ENCODE measurements at places on chromosomes 13 and 19.

DNA sequence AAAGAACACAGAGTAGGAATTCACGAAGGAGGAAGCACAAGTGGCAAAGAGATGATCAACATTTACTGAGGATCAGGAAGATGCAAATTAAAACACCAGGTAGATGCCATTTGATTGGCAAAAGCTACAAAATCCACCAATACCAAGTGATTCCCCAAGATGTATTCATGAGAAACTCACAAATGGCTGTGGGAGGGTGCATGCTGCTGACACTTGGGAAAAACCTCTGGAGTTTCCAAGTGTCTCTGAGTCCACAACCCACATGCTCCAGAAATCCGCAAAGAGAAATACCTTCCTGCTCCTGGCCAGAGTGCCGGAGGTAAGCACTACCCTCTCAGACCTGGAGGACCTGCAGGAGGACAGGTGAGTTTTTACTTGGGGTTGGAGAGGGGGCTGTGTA lies 35.7 kb downstream of the ARRDC2 start:
- no peak for DNase-seq

DNA sequence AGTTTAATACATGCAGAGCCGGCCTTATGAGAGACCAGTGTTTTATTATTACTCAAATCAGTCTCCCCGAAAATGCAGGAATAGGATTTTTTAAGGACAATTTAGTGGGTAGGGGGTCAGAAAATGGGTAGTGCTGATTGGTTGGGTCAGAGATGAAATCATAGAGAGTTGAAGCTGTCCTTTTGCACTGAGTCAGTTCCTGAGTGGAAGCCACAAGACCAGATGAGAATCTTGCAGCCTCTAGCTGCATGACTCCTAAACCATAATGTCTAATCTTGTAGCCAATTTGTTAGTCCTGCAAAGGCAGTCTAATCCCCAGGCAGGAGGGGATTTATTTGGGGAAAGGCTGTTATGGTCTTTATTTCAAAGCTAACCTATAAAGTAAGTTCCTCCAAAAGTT lies 1163.9 kb downstream of the DIAPH3 start:
- DNase-seq, result no peak

DNA sequence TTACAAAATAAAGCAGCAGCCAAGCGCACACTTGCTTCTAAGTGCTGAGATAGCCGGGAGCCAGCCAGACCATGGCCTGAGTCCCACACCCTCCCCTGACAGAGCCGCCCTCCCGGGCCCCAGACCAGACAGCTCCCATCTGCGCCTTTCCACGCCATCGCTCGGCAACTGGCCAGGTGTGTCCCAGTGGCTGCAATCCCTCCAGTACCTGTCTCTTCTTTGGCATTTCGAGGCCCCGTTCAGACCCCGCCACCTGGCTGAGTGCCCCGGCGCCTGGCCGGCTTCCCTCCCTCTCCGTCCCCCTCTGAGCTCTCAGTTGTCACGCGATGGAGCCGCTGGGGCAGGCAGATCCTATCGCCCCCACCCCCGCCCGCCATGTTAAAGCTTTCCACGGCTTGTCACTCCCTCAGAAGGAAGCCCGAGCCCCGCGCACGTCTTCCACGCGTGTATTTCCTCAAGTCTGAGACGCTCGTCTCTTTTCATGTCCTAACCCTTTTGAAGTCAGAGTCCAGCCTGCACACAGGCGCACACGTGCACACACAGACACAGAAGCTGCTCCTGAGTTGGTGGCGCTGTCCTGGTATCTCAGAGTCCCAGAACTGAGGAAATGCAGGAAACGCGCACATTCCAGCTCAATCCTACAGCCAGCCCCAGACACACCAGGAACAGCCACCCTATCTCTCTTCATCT lies 7.9 kb downstream of the MLLT1 start:
- DNase-seq, result no peak

DNA sequence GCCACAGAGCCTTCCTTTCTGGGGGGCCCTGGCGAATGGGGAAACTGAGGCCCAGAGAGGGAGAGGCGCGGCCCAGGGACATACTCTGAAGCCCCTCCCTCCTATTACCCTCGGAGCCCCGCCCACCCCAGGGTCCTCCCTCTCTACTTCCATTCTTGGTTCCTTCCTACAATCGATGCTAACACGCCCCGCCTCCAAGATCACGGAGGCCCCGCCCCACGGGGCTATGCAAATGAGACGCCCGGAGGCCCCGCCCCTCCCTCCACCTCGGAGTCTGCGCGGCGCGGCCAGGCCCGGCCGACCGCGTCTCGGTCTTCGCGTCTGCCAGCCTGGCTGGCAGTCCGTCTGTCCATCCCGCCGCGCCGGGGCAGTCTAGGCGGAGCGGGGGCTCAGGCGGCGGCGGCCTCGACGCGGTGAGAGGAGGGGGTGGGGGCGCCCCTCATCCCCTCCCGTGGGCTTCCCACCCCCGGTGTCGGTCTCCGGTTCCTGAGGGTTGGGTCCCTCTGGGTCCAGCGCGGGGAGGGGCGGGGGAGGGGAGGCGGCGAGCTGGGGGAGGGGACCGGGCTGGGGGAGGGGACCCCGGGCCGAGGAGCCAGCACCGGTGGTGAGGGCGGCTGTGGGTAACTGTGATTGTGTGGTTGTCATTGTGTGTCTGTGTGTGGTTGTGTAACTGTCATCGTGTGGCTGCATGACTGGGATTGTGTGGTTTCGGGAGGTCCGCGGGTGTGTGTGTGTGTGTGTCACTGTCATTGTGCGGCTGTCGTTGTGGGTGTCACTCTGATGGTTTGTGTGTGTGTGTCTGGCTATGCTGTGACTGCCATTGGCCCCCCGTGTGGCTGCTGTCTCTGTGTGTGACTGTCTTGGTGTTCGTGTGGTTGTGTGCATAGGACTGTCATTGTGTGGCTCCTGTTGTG lies at the start of gene PLPPR2:
Gene PLPPR2, plus strand, starts transcription at position 273 of the 914 bp plus-strand sequence. CDS start 2,242 bp downstream, outside the sequence.
- DNase-seq, result peak; percentile 72

- no peak for DNase-seq
Observed at GRCh38 chr13:94061301-94061700, 418.2 kb downstream of the DCT start.

DNA sequence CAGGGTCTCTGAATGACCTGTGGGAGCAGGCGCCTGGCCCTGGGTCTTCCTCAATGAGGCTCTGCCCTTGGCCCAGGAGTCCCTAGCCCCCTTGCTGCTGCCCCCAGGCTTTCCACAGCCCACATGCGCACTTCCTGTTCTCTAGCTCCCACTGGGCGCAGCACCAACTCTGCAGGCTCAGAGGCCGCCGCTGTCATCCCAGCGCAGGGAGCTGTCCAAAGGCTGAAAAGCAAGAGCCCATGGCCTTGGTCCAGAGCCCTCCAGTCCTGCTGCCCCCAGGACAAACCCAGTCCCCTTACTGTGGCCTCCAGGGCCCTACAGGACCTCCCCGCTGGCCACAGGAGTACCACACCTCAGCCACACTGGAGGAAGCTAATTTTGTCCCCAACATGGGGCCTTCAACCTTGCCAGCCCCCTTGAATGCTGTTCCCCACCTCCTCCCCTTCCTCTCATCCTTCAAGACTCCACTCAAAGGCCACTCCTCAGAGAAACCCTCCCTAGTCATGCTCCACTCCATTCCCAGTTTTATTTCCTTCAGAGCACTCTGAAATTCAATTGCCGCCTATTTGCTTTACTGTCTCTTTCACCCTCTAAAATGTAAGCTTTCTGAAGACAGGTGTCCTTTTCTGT lies 8.0 kb upstream of the POU2F2 start:
- no peak for DNase-seq

- no peak for DNase-seq
Observed at GRCh38 chr13:60448907-60449510, 52.0 kb downstream of the TDRD3 start.

GRCh38 chr13:35917942-35918645 lies 213.1 kb downstream of the DCLK1 start:
- DNase-seq, result no peak

GRCh38 chr13:97366172-97366688 lies 67.7 kb upstream of the RAP2A start:
- DNase-seq, result no peak

DNA sequence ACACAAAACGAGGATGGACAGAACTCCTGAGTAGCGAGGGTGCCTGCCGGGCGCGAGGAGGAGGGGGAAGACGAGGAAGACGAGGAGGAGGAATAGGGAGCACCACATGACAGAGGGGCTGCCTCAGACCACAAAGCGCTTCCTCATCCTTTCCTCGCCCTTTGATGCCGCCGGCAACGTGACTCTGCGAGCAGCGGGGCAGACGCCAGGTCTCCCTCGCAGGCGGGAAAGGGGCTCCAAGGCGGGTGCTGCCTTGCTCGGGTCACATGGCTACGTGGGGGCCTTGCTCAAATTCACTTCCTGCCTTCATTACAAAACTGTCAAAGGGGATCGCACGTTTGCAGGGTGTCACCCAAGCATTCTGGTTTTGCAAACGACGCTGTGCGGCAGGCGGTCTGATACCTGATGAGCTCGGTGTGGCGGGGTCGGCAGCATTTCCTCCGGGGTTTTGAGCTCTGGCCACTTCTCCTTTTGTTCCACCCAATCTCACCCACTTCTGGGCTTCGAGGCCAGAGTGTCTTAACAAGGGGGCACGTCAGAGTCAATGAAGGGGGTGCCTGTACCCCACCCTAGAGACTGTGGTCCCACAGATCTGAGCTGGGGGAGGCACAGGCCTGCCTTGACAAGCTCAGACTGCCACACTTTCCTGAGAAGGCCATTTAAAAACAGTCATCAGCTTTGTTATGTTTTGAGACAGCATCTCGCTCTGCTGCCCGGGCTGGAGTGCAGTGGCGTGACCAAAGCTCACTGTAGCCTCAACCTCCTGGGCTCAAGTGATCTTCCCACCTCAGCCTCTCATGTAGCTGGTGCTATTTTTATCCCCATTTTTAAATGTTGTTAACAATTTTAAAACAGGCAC lies 14.9 kb downstream of the MAP2K2 start:
- peak; percentile 68 for DNase-seq

DNA sequence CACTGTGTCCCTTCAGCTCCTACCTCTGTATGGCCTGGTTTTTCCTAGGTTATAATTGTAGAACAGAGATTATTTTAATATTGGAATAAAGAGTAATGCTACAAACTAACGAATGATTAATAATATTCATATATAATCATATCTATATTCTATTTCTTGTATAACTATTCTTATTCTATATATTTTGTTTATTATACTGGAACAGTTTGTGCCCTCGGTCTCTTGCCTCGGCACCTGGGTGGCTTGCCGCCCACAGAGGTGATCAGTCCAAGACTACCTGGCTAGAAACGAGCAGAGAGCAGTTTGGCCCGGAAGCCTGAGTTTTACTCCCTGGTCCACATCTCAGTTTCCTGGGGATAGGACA lies 3.9 kb upstream of the SLC27A1 start:
- DNase-seq, result no peak

DNA sequence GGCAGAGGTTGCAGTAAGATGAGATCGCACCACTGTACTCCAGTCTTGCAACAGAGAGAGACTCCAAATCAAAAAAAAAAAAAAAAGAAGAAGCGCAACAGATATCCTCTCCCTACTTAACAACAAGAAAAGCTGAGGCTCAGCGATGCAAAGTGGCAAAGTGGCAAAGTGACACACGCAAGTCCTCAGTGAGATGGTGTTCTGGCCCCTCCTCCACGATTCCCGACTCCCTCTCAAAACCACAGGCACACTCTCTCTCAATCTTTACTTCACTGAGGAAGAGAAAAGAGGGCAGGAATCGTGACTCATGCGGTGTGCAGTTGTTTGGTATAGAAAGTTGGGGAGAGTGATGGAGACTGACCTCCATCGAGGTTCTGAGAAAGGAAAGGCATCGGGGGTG lies 12.6 kb downstream of the FFAR2 start:
- no peak for DNase-seq

GRCh38 chr19:40466219-40466984 lies 399 bp upstream of the SPTBN4 start:
- DNase-seq, result peak; percentile 76

- peak; percentile 81 for DNase-seq
Observed at GRCh38 chr19:12495002-12495802, 10.6 kb upstream of the ZNF709 start.

- DNase-seq, result no peak
Observed at GRCh38 chr13:84896128-84896527, 903.1 kb downstream of the SLITRK6 start.

GRCh38 chr19:3642987-3643673 lies 16.5 kb upstream of the CACTIN start:
- DNase-seq, result no peak

- no peak for DNase-seq
Observed at GRCh38 chr13:39684531-39685137, 29.2 kb downstream of the COG6 start.

DNA sequence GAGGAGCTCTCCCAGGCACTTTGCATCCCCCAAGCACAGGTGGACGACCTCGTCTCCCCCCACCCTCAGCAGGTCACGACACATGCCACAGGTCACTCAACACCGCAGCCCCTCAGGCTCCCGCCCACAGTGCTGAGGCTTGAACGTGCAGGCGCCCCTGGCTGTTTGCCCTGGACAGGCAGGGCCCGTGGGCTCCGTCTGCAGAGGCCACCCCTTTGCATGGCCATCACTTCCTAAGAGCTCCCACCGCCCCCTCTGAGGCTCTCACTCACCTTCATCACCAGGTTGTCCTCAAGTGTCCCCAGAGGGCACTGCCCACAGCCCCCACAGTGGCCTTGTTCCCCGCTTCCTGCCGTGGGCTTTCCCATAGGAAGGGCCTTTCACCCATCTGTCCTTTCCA lies 132.1 kb upstream of the MCF2L start:
- DNase-seq, result no peak

GRCh38 chr13:75319254-75319653 lies 162.7 kb downstream of the TBC1D4 start:
- no peak for DNase-seq

GRCh38 chr13:98324105-98324504 lies 147.0 kb upstream of the RNF113B start:
- no peak for DNase-seq

- no peak for DNase-seq
Observed at GRCh38 chr19:36528921-36529518, 949 bp upstream of the ZNF260 start.

- no peak for DNase-seq
Observed at GRCh38 chr13:43985422-43986072, 105.8 kb downstream of the LACC1 start.

GRCh38 chr19:3146677-3147100 lies 10.9 kb downstream of the GNA15 start:
- DNase-seq, result peak; percentile 21

- DNase-seq, result no peak
Observed at GRCh38 chr19:6803036-6803404, 30.5 kb downstream of the VAV1 start.

DNA sequence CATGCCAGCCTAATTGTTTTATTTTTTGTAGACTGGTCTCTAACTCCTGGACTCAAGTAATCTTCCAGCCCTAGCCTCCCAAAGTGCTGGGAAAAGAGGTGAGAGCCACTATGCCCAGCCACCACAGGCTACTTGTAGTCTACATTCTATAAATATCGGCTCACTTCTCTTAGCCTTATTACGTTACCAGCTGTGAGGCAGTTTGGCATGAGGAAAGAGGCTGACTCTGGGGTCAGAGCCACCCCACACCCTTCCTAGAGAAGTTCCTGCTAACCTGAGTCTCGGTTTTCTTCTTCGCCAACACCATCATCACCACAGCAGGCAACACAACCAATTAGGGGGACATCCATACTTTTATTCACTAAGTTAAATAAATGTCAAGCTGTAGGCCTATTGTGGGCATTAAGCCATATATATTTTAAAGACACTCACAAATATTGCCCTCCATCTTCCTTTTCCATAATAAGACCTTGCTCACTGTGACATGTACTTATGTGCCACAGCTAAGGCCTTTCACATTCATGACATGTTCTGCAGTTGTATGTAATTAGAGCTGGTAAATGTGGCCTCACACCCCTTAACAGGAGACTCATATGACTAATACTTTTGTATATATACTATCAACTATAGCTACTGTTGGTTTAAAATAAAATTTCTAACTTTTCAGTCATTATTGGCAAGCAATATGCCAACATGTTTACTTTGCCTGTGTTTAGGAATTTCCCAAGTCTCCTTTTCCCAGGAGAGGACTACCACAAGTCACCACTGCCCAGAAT lies 5.7 kb downstream of the SLC25A30 start:
- no peak for DNase-seq
